Stimulated activated CD8-positive, alpha-beta memory T cell treated with anti-CD3 and anti-CD28 coated beads, Interleukin-2, amount 100 ng/mL, for 1 hour (primary cell): ENCODE measurements at places on chromosomes 6 and 20.

- DNase-seq = no peak
These were observed 139.8 kb downstream of the KHDC1L start for GRCh38 chr6:73085443-73085871.

- no peak for DNase-seq
These were observed 41.7 kb downstream of the AKIRIN2 start for GRCh38 chr6:87660226-87660911.

DNA sequence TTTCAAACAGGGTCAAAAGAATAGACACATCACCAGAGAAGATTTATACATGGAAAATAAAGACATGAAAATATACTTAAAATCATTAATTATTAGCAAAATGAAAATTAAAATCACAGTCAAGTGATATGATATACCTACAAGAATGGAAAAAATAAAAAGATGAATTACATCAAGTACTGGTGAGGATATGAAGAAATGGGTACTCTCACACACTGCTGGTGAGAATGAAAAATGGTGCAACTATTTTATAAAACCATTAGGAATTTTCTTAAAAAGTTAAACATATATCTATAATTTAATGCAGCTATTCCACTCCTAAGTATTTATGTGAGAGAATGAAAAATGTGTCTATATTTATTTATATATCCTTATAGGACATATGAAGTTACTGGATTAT, 136.3 kb upstream of the GRIK2 start:
- DNase-seq = no peak

- no peak for DNase-seq
These were observed 216.1 kb downstream of the ALDH8A1 start for GRCh38 chr6:134733801-134734200.

DNA sequence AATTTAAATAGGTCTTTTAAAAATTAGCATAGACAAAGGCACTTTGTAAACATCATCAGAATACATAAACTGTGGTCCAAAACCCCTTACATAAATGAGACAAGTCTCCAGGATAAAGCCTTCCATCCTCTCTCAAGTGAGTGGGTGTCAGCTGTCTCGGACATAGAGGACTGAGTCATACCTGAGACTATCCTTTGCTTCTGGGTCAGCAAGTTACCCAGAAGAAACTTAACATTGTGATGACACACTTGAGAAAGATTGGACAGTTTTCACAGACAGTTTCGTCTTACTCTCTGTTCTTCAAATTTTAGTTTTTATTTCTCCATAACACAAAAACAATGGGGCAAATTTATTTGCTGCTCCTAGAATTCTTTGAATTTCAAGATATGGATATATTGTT, 838.0 kb downstream of the DHX35 start:
- DNase-seq = no peak

DNA sequence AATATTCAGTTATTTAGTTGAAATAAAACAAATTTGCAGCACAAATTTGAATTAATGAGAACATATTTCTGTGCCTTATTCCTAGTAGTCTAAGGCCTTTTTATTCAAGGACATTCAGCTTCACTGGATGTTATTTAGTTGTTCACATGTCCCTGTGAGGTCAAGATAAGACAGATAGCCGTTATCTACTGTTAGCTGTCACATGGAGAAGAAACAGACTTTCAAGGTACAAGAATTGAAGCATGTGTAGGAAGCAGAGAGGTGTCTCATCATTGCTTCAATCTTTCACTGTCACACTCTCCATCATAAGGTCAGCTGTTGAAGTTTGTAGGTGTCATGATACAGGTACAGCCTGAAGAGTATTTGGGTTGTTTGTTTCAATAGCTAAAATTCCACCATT, 112.9 kb upstream of the JAG1 start:
- no peak for DNase-seq

DNA sequence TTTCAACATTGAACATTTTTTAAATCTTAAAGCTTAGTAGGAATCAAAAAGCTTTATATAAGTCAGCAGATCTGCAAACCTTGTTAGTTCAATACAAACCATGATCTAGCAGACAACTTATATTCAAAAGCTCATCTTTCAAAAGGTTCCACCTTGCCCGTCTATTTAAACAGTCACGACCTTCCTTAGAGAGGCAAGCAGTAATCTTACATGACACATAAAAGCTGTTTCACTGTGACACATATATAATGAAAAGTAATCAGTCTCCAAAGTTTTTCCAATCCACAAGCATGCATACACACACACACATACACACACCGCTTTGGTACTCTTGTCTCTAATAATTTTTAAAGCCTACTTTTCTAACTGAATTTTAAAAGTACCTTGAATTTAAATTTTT, 12.9 kb downstream of the SOD2 start:
- DNase-seq = no peak

DNA sequence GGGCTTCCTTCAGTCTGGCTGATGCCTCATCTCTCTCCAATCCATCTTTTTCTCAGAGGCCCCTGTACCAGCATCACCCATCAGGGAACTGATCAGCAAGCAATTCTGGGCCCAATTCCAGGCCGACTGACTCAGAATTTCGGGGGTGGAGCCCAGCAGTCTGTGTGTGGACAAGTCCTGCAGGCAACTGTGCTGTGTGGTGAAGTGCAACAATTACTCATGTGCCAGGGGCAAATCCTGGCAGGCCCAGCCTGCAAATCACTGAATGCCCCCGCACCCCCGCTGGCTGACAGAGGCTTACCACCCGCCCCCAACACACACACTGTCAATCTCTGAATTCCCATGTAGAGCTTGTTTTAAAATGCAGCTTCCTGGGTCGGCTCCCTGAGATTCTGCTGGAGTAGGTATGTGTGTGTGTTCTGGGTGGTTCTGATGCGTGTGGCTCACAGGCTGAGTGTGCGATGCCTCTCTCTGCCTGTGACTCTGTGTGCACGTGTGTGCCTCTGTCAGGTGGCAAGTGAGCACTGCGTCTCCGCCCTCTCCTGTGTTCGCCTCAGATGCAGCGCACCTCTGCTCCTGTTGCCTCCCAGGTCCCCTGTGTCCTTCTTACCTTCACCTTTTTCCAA, 45.4 kb downstream of the SSR1 start:
- no peak for DNase-seq

GRCh38 chr20:63397155-63397843, 36.1 kb upstream of the CHRNA4 start:
- DNase-seq = no peak

- no peak for DNase-seq
These were observed 188.8 kb downstream of the CD83 start for GRCh38 chr6:14306151-14306906.
